Activated CD8-positive, alpha-beta memory T cell treated with anti-CD3 and anti-CD28 coated beads, Interleukin-2, amount 10 ng/mL, durations not matched to agents 7 days and 5 days (primary cell): ENCODE measurements at places on chromosomes 3 and 15. TPM values are rescaled to one million over a fixed set of nuclear protein-coding genes. Genes with fewer than 3 reads are reported as not detected.

DNA sequence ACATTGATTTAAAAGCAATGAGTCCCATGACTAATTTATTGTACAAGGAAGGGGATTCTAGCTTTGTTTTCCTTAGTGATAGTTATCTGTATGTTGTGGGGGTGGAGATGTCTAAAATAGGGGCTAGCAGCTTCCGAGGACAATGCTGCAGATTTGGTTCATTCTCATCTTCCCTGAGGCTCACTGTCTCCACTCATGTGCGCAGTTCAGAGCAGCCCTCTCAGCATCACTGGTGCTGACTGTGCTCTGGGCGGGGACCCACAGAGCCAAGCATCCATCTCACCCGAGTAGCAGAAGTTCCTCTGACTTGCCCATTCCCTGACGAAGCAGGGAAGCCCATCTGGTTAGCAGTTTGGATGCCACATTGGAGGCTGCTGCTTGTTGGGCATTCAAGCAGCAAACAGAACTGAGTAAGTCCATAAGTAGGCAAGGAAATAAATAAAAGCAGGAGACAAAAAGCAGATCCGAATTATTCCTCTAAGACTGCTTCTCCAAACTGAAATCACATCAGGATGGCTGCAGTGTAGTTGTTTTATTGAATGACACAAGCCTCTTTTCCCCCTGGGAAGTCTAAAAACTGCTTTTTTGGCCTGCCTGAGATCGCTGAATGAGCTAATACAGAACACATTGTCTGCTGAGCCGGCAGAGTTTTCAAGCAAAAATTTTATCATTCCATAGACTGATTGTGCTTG is 27.5 kb downstream of the RARB start:
- no peaks in the 10 kb centered on the region for H3K36me3 ChIP-seq
- no peaks in the 10 kb centered on the region for H3K27me3 ChIP-seq
- DNase-seq = no peak

- H3K27ac ChIP-seq = no peak overlapping the region
- no peak overlapping the region for H3K4me3 ChIP-seq
- peaks cover 17% of the 10 kb centered on the region for H3K27me3 ChIP-seq
- H3K4me1 ChIP-seq = no peaks in the 10 kb centered on the region
- no peaks in the 10 kb centered on the region for H3K36me3 ChIP-seq
- no peak for DNase-seq
These were observed 70.2 kb upstream of the DGKG start for GRCh38 chr3:186432189-186432588.

- DNase-seq = peak; percentile 56
- H3K27me3 ChIP-seq = no peaks in the 10 kb centered on the region
- peaks cover 48% of the 10 kb centered on the region for H3K4me1 ChIP-seq
These were observed 38.7 kb downstream of the ANP32A start for GRCh38 chr15:68781766-68782588.

- no peaks in the 10 kb centered on the region for H3K36me3 ChIP-seq
- no peaks in the 10 kb centered on the region for H3K27me3 ChIP-seq
- H3K4me1 ChIP-seq = no peaks in the 10 kb centered on the region
- no peak overlapping the region for H3K27ac ChIP-seq
These were observed 61.8 kb upstream of the SEC61A1 start for GRCh38 chr3:127990461-127990860.

GRCh38 chr3:114644367-114644766 is 350.5 kb downstream of the TIGIT start:
- no peak for DNase-seq
- H3K27ac ChIP-seq = no peak overlapping the region

DNA sequence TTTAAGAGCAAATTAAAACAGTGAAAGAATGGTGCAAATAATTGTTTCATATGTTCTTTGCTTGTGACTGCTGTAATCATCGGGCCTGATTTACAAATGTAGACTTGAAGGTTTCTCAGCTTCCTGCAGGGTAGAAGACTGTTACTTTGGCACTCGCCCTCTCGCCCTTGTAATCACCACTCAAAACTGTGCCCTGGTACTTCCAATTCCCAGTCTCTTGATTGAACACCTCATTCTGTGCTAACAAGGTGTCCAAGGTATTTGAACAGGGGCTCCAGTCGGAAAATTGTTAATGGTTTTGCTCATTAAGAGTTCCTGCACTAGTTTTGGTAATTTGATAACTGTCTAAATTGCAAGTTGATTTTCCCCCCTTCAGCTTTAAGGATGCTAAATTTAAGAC is 209.5 kb downstream of the ZIC1 start:
- no peaks in the 10 kb centered on the region for H3K4me1 ChIP-seq
- H3K36me3 ChIP-seq = no peaks in the 10 kb centered on the region
- no peaks in the 10 kb centered on the region for H3K27me3 ChIP-seq
- H3K4me3 ChIP-seq = no peak overlapping the region
- DNase-seq = no peak

GRCh38 chr3:32606960-32607359 is 36.3 kb upstream of the DYNC1LI1 start:
- H3K27me3 ChIP-seq = peaks cover 18% of the 10 kb centered on the region
- H3K27ac ChIP-seq = no peak overlapping the region
- no peaks in the 10 kb centered on the region for H3K4me1 ChIP-seq
- no peak for DNase-seq
- H3K4me3 ChIP-seq = no peak overlapping the region

GRCh38 chr3:55538158-55538557 is 51.1 kb upstream of the WNT5A start:
- no peaks in the 10 kb centered on the region for H3K27me3 ChIP-seq
- H3K27ac ChIP-seq = no peak overlapping the region
- no peak for DNase-seq
- H3K4me3 ChIP-seq = no peak overlapping the region
- H3K36me3 ChIP-seq = no peaks in the 10 kb centered on the region

DNA sequence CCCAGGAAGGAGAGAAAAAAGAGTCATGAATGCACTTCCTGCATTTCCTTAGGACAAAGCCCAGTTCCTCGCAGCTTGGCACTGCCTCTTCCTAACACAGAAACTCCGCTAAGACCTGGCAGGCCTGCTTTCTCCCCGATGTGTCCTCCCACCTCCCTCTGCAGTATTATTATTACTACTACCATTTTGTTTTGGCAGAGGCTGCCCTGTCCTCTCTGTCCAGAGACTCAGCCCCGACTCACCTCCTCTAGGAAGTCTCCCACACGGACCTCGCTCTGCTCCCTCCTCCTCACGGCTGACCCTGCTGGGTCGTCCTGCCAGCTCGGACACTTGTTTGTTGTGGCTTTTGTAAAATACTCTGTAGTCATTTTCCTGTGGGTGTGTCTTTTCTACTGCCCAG is 107.2 kb upstream of the HACD2 start:
- H3K4me1 ChIP-seq = no peaks in the 10 kb centered on the region
- peaks cover 13% of the 10 kb centered on the region for H3K27me3 ChIP-seq
- no peak overlapping the region for H3K27ac ChIP-seq

GRCh38 chr3:16506884-16507577 is 6.5 kb downstream of the RFTN1 start:
- peaks cover 85% of the 10 kb centered on the region for H3K4me1 ChIP-seq
- DNase-seq = no peak
- H3K36me3 ChIP-seq = peaks cover 62% of the 10 kb centered on the region

DNA sequence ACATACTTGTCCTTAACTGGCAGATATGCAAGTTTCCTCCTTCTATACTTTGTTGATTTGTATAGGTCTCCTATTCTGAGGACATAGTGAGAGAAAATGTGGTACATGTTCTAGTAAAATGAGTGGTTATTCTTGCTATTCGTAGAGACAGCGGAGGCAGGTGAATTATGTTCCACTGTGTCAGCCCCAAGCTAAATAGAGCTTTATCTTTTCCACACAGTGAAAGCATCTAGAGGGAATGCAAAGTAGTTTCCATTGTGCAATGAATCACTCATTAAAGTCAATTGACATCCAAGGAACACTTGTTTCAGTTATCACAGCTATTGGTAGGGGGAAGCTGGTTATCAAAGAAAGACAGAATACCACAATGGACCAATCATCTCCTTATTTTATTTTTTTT is 262.4 kb downstream of the NLGN1 start:
- no peaks in the 10 kb centered on the region for H3K36me3 ChIP-seq
- no peaks in the 10 kb centered on the region for H3K27me3 ChIP-seq
- no peak overlapping the region for H3K27ac ChIP-seq

DNA sequence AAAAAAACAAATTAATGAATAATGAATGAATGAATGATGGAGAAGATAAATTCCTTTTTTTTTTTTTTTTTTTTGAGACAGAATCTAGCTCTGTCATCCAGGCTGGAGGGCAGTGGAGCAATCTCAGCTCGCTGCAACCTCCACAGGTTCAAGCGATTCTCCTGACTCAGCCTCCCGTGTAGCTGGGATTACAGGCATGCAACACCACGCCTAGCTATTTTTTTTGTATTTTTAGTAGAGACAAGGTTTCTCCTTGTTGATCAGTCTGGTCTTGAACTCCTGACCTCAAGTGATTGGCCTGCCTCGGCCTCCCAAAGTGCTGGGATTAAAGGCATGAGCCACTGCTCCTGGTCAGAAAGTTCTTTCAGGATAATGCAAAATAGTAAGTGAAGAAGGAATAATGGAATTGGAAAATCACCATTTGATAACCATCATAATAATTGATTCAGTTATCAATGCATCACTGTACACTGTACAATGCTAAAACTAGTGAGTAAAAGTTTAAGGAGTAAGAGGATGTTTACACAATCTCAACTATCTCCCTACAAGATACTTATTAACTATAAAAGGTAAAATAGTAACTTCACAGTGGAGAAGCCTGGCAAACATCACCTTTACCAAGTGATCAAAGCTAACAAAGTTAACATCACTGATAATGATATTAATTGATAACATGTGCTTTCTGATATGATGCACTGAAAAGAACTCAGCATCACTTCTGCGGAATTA is 12.3 kb upstream of the INO80 start:
- H3K27me3 ChIP-seq = peaks cover 32% of the 10 kb centered on the region
- H3K36me3 ChIP-seq = no peaks in the 10 kb centered on the region
- H3K27ac ChIP-seq = no peak overlapping the region
- H3K4me3 ChIP-seq = no peak overlapping the region
- peaks cover 10% of the 10 kb centered on the region for H3K4me1 ChIP-seq
- DNase-seq = no peak

- H3K4me1 ChIP-seq = peaks cover 12% of the 10 kb centered on the region
- H3K36me3 ChIP-seq = peaks cover 33% of the 10 kb centered on the region
- DNase-seq = no peak
- H3K4me3 ChIP-seq = no peak overlapping the region
- H3K27ac ChIP-seq = no peak overlapping the region
These were observed 17.3 kb downstream of the ABHD5 start for GRCh38 chr3:43707998-43708397.

DNA sequence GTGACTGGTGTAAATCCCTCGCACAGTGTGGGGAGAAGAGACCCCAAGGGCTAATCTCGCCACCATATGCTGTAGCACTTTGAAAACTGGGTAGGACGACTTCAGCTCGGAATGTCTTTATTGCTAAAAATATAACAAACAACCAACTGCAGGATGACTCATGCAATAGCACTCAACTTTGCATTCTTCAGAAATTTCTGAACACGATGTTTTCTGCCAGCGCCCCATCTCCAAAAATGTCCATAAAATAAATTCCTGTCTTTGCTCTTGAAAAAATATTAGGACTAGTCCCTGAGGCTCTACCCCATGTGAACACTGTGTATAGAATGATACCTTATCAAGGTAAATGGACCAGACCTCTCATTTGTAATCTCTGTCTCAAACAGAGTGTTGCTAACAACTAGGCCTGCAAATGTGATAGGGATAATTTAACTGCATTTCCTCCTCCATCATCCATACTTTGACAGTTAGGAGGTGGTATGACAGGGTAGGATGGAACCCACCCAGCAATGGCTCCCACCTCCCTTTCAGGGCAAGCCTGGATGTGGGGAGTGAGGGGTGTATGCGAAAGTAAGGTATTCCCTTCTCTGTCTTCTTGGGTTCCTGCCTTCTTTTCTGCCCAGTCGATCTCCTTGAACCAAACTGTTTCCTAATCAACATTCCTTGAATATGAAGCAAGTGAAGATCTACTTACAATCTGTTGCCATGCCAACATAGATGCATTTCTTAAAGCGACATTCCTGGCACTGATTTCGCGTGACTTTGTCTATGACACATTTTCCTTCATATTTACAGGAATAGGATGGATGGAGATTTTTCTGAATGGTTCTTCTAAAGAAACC is 201.1 kb downstream of the NR1D2 start:
- DNase-seq = no peak
- no peak overlapping the region for H3K27ac ChIP-seq
- H3K4me3 ChIP-seq = no peak overlapping the region
- H3K36me3 ChIP-seq = no peaks in the 10 kb centered on the region

DNA sequence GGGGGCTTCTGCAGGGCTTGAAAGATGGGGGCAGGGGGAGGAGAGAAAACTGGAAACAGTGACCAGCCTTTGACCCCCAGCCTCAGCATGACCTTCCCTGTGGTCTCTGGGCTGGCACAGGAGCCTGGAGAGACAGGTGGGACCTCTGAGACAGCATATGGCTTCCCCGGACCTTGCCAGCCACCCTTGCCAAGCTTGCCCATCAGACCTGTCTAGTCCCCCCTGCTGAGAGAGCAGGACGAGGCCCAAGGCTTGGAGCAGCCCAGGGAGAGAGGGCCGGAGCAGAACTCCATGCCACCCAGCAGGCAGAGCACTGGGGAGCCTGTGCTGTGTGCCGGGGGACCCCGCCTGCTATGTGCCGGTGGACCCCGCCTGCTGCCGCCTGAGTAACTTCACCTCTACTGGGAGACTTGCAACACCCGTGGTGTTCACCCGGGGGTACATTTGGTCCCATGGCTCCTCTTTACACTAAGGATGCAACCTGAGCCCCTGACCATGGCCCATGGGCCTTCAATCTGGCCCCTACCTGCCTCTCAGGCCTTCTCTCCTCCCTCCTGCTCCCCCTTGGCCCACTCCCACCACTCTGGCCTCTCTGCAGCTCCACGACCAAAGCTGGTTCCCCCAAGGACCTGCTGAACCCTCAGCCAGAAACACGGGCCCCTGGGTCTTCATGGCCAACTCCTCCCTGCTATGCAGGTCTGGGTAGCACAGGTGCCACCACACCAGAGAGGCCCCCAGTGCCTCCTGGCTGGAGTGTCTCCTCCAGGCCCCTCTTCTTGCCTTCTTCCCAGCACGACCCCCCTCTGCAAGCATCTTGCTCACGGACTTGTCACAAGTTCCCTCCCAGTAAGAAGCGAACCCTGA is 21.1 kb upstream of the SLC41A3 start:
- no peaks in the 10 kb centered on the region for H3K27me3 ChIP-seq
- peaks cover 8% of the 10 kb centered on the region for H3K4me1 ChIP-seq
- no peak overlapping the region for H3K4me3 ChIP-seq
- no peak overlapping the region for H3K27ac ChIP-seq

DNA sequence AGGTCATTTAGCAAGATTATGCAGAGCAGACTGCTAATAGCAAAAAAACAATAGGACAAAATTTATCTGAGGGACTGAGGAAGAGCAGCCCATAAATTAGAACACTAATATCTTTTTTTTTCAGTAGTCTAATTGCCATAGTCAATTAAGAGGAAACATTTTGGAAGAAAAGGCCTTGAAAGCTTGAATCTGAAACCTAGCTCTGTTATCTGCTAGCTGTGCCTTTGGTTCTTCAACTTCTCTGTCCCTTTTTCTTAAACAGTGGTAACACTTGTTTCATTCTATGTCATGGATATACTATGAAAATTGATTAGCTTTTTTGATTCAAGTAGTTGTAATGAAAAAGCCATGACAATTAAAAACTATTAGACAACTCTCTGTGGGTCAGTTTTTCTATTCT is 1.7 kb downstream of the ATR start:
- peaks cover 42% of the 10 kb centered on the region for H3K4me1 ChIP-seq
- peaks cover 7% of the 10 kb centered on the region for H3K27me3 ChIP-seq
- peaks cover 11% of the 10 kb centered on the region for H3K36me3 ChIP-seq
- peak overlapping the region; percentile 98 for H3K4me3 ChIP-seq
- DNase-seq = no peak

ACOX2 gene
- total RNA-seq = not detected

DAG1 gene
- total RNA-seq = 17.6 TPM

ACVR2B gene
- 6.4 TPM for total RNA-seq

CNTN3 gene
- total RNA-seq = not detected

FBXL22 gene
- 0.56 TPM for total RNA-seq

CNTN4 gene
- not detected for total RNA-seq

ELL3 gene
- total RNA-seq = 0.49 TPM

C3orf80 gene
- total RNA-seq = 0.23 TPM
